GM12878 (cell line): ENCODE measurements at places on chromosomes 3 and 15. TPM values are rescaled to one million over a fixed set of nuclear protein-coding genes. Genes with fewer than 3 reads are reported as not detected.

EPHA3 gene
- 0.05 and 0.11 TPM in 2 replicates for total RNA-seq

- no peak for DNase-seq
Observed at GRCh38 chr3:157092230-157092629, 67.7 kb downstream of the CCNL1 start.

DNA sequence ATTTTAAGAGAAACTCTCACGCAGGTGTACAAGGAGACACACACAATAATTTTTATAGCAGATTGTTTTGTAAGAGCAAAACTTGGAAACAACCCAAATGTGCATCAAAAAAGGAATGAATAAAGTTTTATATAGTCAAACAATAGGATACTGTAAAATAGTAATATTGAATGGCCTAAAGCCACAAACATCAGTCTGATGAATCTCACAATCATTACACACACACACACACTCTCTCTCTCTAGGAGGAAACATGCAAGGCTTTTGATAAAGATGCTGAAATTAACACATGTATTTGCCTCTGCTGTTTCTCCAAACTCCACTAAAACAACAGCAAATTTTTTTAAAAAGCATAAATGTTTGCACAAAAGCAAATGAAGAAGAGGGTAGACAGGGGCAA lies 37.3 kb downstream of the ADIPOQ start:
- DNase-seq: no peak

DNA sequence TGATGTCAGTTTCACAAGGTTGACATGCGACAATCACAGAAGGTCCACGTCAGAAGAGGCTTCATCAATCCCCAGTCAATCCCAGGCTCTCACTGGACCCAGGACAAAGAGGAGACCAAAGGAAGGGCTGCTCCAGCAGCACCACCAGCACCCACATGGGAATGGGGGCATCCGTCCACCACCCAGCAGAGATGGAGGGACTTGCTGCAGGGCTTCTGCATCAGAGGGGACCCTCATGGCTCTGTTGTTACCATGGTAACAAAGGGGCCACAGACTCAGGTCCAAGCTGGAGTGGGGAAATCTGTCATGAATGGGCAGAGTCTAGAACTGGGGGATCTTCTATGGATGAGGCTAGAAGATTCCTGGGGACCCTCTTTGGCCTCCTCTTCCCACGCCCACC lies 13.1 kb downstream of the PLA2G4F start:
- DNase-seq: no peak

FBXW12 gene
- total RNA-seq: 0.15 TPM in 1 of 2 replicates, not detected in the other

STRC gene
- 0.16 and 0.28 TPM in 2 replicates for total RNA-seq

- DNase-seq: no peak
Observed at GRCh38 chr3:188244395-188244861, 90.5 kb downstream of the LPP start.

GRCh38 chr3:78506061-78506460 lies 1261.7 kb downstream of the ROBO1 start:
- DNase-seq: no peak
